ENCODE measurements at places on chromosomes 2 and 18.

GRCh38 chr2:105866216-105867185 is 121.8 kb downstream of the NCK2 start:
- no peak for DNase-seq

- no peak for DNase-seq
Measured at GRCh38 chr2:137252934-137253333, 487.6 kb downstream of the THSD7B start.

GRCh38 chr18:9712611-9713010 is 4.5 kb downstream of the RAB31 start:
- DNase-seq, result no peak

- no peak for DNase-seq
Measured at GRCh38 chr2:120438301-120439066, 92.5 kb downstream of the INHBB start.

- no peak for DNase-seq
Measured at GRCh38 chr18:11820697-11821096, 30.5 kb upstream of the CHMP1B start.

DNA sequence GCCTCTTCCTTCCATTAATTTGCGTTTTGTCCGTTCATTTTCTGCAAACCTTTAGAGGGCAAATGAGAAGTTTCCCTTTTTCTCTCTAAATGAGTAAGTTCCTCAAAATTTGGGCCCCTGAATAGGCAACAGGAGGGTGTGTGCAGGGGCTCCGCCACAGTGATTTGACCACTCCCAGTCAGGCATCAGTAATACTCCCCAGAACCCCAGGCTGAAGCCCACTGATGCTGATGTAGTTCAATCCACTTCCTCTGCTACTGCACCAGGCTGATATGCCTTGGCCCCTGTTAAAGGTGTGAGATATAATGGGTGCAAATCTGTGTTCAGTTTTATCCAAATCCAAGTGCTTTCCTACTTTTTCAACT is 1150.0 kb downstream of the RPIA start:
- DNase-seq, result no peak

DNA sequence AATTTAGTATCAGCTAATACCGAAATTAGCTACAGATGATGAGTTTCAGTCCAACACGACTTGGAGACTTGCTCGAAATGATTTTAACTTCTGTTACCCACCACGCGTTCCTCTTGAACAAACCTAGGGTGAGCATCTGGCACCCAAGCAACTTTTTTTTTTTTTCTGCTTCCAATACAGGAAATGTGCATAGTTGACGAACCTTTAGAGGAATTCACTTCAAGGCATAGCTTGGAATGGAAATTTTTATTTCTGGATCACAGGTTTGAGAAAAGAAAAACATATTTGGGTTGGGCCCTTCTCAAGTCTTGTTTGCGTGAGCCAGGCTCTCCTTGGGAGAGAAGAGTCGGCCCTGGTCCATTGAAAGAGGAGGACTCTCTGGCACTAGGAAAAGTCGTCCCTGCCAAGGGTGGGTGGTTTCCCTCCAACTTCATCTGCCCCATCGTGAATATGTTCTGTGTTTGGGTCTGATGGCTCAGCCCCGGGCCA is 37.4 kb upstream of the RPL31 start:
- no peak for DNase-seq

DNA sequence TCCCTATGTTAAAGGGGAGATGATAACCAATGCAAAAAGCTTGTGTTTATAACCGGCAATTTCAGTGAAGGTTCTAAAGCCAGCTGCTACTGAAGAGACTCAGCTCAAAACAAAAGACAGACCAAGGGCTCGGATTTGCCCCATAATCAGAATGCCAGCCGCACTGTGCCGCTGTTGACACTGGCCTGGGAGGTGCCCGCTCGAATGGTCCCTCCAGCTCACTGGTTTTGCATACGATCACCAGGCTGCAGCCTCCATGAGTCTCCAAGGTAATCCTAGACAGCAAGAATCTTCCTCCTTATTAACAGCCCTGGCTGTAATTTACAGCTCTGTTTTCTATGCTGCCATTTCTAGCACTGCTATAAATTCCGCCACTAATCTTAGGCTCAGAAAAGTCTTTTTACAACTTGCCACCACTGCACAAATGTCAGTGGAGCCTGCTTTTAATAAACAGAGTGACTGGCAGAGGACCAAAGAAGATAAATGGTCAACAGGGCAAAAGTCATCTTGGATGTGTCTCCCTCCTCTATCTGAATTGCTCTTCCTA is 155.7 kb upstream of the SH3BP4 start:
- DNase-seq, result no peak

GRCh38 chr18:39746201-39746600 is 2180.6 kb upstream of the CELF4 start:
- no peak for DNase-seq

- DNase-seq, result no peak
Measured at GRCh38 chr2:69721022-69721421, 20.9 kb upstream of the ANXA4 start.

DNA sequence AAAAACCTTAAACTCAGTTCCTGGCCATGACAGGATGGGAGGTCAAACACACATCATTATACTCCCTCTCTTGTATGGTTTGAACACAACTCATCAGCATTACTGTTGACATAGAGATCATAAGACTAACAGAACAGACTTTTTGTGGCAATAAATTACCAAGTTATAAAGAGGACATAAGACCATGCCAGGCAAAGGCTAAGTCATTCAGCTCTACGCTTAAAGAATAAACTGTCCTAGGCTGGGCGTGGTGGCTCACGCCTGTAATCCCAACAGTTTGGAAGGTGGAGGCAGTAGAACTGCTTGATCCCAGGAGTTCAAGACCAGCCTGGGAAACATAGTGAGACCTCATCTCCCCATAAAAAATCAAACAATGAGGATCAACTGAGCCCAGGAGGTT is 16.4 kb downstream of the NLRC4 start:
- DNase-seq, result no peak

GRCh38 chr2:232927793-232928550 is 57.9 kb downstream of the SNORC start:
- no peak for DNase-seq

- peak; percentile 59 for DNase-seq
Measured at GRCh38 chr2:10919771-10920621, 8.3 kb downstream of the KCNF1 start.
